Breast epithelium (tissue), 4 donors: ENCODE measurements at places on chromosomes 1 and 21. TPM values are rescaled to one million over a fixed set of nuclear protein-coding genes. Genes with fewer than 3 reads are reported as not detected.

ATP1A4 gene
- 4.5 TPM for total RNA-seq

INPP5B gene
- total RNA-seq = 34.1 TPM

C8A gene
- total RNA-seq = not detected

DNA sequence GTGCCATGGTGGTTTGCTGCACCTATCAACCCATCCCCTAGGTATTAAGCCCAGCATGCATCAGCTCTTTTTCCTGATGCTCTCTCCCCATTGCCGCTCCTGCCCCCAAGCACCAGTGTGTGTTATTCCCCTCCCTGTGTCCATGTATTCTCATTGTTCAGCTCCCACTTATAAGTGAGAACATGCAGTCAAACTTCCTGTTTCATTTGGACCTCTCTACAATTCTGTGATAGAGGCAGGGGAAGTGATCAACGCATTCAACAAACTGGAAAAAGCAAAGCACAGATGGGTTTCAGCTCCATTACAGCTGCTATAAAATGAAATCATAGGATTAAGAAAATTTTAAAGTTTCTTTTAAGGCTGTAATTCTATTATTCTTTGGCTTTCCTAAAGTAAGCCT is 23.3 kb upstream of the CD55 start:
- DNase-seq = no peak

GRCh38 chr1:27686223-27686990 is 14.4 kb upstream of the IFI6 start:
- DNase-seq = no peak
